ENCODE measurements at places on chromosomes 6 and 20.

GRCh38 chr6:130929036-130929678 is 102.0 kb downstream of the SMLR1 start:
- no peak for DNase-seq

DNA sequence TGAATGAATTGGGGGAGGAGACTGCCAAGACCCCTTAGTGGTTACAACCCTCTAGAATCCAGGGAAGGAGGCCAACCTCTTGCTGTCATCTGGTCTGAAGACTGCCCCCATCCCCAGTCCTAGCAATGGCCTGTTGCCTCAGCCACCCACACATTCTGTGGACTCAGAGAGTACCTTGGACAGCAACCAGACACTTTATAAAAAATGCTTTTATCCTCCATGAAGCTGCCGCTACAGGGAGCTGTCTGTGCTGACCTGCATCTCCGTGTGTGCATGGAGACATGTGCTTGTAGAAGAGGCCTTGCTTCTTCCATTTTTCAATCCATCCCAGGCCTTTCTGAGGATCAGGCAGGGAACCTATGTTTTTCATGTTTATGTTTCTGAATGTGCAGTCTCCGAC is 15.2 kb downstream of the CDH22 start:
- no peak for DNase-seq

- no peak for DNase-seq
Observed at GRCh38 chr20:39913274-39913673, 775.8 kb downstream of the MAFB start.

DNA sequence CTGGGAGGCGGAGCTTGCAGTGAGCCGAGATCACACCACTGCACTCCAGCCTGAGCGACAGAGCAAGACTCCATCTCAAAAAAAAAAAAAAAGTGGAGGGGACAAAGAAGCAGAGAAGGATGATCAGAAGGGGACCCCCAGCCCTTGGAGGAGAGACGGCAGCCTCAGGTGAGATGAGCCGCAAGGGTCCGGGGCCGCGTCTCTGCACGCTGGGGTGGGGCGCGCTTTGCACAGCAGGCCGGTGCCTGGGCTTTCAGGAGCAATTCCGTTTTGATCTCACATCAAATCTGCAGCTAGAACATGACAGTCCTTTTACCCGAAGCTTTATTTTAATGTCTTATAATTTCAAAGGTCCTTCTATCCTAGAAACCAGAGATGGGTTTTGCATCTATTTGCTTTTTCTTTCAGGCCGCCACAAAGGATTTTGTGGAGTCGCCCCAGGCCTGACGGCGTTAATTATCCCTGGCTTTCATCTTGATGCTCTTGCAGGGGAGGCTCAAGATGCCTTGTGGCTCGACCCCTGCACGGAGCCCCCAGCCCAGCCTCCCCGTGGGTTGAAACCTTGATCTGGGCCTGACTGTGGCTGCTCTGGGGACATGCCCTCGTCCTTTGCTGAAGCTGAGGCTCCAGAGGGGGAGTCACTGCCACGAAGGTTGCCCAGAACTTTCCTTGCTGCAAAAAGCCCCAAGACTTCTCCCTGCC is 17.3 kb downstream of the HRH3 start:
- DNase-seq, result no peak

- DNase-seq, result no peak
Observed at GRCh38 chr20:39961637-39962244, 727.3 kb downstream of the MAFB start.

DNA sequence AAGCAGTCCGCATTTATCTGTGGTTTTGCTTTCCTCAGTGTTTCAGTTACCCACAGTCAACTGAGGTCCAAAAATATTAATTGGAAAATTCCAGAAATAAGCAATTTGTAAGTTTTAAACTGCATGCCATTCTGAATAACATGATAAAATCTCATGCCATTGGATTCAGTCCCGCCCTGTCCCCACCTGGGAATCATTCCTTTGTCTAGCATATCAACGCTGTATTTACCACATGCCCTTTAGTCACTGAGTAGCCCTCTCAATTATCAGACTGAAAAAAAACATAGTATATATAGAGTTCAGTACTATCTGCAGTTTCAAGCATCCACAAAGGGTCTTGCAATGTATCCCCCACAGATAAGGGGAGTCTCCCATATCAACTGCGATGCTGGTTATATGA is 17.1 kb downstream of the RANBP9 start:
- no peak for DNase-seq

GRCh38 chr6:168007592-168008338 is 10.3 kb downstream of the KIF25 start:
- no peak for DNase-seq

- no peak for DNase-seq
Observed at GRCh38 chr20:33796907-33797544, 14.1 kb upstream of the CHMP4B start.

GRCh38 chr20:40634891-40635290 is 54.1 kb downstream of the MAFB start:
- no peak for DNase-seq

DNA sequence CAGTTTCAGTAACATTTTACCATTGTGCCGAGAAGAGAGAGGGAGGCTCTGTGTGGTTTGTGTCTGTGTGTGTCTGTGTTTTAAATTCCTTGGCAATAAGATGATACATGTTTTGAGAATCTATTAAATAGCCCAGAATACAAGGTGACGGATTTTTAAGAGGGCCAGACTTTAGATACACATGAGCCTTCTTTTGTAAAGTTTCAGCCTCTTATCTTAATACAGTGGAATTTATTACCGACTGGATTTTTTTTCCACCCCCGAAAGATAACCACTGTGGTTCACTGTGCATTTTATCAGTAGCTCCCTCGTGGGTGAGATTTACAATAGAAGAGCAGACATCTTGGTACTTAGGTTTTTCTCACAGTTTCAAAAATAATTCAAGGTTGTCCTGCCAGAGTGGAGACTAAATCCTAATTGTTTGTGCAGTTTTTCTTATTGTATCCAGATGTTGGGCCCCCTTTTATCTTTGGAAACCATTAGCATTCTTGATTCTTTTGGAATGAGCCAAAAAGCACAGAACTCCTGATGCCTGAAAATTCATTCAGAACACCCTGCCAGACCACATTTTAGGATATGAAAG is 49.9 kb downstream of the STK4 start:
- no peak for DNase-seq

GRCh38 chr6:43834528-43835155 is 64.6 kb downstream of the VEGFA start:
- no peak for DNase-seq

DNA sequence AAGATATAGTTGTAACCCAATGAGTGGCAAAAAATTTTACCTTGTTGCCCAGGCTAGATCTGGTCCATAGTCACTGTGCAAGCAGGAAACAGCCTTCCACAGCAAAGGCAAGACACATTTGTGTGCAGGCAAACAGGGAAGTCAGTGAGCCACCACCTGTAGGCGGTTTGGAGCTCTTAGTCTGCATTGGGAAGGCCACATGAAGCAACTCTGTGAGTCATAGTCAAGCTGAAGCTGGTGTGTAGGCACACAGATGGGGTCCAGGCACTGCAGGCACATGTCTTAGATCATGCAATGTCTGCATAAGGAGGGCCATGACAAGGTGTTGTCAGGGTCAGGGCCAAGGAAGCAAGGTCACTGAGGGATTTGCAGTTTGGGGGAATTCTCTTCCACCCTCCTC is 543.2 kb upstream of the EPHA7 start:
- no peak for DNase-seq

DNA sequence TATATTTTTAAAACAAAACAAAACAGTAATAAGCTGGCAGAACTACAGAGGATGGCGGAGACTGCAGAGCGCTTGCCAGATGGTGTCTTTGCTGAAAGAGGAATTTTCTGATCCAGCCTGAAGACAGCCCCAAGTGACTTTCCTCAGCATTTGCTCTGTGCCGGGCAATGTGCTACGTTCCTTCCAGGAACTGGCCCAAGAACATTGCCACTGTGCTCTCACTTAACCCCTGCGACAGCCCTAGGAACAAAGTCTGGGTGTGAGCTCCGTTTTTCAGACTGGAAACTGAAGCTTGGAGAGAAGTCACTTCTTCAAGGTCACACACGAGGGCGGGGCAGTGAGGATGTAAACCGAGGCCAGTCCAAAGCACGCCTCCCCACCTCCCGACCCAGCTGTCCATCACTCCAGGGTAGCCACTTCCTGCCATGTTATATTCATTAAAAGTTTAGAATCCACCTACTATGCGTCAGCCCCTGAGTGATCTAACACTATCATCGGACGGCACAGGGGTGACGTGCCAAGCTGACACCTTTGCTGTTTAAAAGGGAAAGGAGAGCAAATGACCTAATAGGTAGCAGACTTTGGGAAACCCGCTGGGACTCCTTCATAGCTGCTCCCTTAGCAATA is 22.3 kb upstream of the BMP7 start:
- DNase-seq, result no peak

Measured in stimulated activated CD8-positive, alpha-beta memory T cell treated with anti-CD3 and anti-CD28 coated beads, Interleukin-15, amount 100 ng/mL, for 1 hour (primary cell).